ENCODE measurements at places on chromosomes 3 and 15.

DNA sequence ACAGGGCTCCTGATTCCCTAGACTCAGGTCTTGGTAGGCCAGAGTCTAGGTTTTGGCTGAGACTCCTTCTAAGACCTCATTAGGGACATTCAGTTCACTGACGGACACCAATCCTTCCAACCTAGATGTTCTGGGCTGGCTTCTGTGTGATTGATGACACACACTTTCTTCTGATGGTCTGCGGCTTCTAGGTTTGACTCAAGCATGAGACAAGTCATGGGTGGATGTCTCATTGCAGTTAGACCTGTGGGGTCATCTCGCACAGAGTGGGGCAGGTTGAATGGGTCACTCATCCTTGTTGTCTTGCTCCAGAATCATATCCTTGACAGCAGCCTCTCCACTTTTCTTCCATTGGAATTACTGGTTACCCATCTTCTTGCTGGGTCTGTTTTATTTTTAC, 35.8 kb downstream of the ARNT2 start:
- no peak for DNase-seq

DNA sequence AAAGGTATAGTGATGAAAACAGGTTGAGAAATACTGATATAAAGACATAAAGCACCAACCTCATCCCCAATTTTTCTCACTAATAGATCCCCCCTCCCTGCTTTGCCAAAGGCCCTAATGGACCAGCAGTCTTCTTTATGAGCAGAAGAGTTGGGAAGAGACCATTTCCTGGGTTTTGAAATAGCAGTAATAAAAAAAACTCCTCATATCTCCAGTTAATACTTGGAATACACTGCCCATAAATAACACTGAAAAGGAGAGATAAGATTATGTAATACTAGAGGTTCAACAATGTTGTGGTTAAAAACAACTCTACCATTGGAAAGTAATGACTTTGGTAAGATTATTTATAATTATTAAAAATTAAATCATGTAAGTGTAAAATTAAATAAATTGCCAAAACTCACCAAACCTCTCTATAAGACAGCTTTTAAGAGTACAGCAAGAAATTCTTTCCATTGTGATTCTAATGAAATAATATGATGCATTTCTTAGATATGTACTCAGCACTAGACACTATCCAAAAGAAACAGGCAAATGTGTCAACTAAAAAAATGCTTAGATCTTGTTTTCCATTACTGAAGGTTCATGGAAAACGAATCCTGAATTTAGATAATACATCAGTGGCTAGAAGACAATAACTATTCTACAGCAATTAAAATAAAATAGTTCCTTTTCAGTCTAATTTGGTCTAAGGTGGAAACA, 88.2 kb downstream of the FAIM start:
- DNase-seq = no peak

DNA sequence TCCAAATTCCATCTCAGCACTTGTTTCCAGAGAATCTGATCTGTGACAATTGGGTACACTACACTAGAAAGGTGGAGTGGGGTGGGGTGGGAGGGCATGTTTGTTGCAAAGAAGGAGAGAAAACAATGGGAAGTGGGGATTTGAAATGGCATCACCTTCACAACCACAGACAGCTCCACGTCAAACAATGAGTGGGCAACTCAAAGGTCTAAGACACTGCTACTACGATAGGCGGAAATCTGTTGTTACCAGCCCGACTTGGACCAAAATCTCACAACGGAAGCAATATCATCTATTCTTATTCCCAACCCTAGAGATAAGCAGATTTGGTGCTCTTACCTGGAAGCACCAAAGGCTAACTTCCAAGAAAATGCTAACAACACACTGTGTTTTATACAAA, 3.3 kb downstream of the CYP19A1 start:
- no peak for DNase-seq

DNA sequence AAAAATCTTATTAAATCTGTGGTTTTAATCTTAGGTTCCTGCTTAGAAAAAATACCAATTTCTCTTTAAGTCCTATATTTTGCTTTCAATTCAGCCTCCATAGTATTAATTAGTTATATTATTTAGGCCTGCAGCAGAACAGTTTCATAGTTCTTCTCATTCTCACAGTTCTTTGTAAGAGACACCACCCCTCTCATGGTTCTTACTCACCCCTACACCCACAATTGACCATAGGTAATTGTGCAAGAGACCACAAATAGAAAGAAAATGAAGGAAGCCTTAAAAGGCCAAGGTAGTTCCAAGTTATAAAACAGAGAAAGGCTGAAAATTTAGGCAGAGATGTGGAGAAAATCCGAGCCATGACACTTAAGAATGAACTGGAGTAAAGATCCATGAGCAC, 415.3 kb downstream of the TIGIT start:
- no peak for DNase-seq

GRCh38 chr3:58544541-58544940, 7.6 kb upstream of the ACOX2 start:
- no peak for DNase-seq

DNA sequence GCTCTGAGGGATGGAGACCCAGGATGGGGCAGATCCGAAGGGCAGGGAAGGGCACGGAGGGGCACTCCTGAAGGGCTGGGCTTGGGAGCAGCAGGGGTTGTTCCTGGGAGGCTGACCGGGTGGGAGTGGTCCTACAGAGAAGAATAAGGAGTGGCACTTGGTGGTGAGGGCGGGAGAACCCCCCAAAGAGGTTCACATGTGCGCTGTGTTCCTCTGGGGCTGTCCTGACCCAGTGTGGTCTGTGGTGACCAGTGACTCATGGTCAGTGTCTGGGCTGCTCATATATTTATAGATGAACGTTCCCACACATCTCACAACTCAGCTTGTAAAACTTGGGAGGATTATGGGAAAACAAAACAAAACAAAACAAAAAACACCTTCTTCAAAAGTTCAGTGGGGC, 10.0 kb downstream of the TRPM1 start:
- no peak for DNase-seq
